IPS-NIHi11 (cell line): ENCODE measurements at places on chromosomes 13 and 19.

GRCh38 chr19:13146763-13147563, 3.2 kb downstream of the STX10 start:
- no peak for DNase-seq

GRCh38 chr13:48009284-48009683, 8.2 kb upstream of the SUCLA2 start:
- peak; percentile 6 for DNase-seq

DNA sequence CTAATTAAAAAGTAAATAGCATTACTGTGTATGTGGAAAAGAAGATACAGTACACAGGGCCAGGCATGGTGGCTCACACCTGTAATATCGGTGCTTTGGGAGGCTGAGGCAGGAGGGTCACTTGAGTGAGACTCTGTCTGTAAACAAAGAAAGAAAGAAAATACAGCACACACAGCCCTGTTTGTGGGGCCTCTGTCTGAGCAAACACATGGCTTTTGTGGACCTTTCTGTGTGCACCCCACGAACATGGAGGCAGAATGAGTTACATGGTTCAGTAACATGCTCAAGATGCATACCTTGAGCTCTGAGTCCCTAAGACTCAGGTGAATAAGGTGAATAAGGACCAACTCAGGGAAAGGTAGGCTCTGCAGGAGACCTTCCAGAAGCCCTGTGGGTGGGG, 20.0 kb upstream of the AMER2 start:
- DNase-seq, result no peak

GRCh38 chr13:44801990-44802389, 187.3 kb downstream of the NUFIP1 start:
- no peak for DNase-seq

DNA sequence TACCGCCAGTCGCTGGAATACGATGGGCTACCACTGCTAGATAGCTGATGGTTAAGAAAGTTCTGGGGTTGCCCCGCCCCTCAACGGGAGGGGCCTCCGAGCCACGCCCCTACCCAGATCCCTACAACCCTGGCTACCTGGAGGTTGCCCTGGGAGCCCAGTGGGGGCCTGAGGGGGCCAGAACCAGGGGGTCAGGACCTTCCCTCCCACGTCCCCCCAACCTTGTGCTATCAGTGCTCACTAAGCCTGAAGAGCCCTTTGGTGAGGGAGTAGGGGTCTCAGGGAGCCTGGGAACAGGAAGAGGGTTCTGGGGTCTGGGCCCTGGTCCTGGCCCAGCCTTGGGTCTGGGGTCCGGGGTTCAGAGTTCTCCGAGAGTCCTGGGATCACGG, 8.9 kb downstream of the OCEL1 start:
- peak; percentile 72 for DNase-seq

GRCh38 chr19:38233740-38234251, 9.8 kb upstream of the DPF1 start:
- DNase-seq, result peak; percentile 84

- DNase-seq, result no peak
Observed at GRCh38 chr13:105465745-105466144, 1069.7 kb downstream of the EFNB2 start.

- DNase-seq, result no peak
Observed at GRCh38 chr13:34172048-34172447, 354.1 kb downstream of the RFC3 start.

DNA sequence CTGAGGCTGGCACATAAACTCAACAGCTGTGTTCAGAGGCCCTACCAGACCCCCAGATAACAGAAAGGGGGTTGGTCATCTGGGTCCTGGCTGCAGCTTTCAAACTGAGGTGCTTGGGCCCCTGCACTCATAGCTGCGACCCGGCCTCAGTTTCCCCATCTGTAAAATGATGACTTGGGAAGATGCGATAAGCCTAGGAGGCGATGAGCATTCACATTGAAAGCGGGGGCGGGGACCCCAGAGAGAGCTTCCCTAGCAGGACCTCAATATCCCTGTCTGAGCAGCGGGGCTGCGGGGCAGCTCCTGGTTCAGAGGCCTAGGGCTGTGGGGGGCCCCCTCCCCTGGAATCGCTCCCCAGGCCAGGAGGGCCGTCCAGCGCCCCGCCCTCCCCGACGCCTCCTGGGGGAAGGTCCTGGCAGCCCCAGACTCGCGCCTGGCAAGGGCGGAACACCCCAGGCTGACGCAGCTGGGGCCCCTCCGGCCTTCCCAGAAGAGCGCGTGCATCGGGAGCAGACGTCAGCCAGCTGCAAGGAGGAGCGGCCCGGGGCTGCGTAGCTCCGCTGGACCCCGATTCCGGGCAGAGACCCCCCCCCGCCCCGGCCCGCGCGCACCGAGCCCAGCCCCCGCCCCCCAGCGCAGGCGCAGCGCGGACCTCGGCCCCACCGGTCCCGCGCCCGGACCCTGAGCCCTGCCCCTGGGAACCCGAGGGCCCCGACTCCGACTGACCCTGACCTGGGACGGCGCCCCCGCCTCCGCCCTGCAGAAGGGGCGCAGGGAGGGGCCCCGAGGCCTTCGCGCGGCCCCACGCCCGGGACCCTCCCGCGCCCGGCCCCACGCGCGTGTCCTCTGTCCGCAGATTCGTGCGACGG, 3.5 kb downstream of the FSTL3 start:
- DNase-seq, result peak; percentile 65

GRCh38 chr19:13796301-13797057, 1.2 kb downstream of the ZSWIM4 start:
- peak; percentile 70 for DNase-seq

DNA sequence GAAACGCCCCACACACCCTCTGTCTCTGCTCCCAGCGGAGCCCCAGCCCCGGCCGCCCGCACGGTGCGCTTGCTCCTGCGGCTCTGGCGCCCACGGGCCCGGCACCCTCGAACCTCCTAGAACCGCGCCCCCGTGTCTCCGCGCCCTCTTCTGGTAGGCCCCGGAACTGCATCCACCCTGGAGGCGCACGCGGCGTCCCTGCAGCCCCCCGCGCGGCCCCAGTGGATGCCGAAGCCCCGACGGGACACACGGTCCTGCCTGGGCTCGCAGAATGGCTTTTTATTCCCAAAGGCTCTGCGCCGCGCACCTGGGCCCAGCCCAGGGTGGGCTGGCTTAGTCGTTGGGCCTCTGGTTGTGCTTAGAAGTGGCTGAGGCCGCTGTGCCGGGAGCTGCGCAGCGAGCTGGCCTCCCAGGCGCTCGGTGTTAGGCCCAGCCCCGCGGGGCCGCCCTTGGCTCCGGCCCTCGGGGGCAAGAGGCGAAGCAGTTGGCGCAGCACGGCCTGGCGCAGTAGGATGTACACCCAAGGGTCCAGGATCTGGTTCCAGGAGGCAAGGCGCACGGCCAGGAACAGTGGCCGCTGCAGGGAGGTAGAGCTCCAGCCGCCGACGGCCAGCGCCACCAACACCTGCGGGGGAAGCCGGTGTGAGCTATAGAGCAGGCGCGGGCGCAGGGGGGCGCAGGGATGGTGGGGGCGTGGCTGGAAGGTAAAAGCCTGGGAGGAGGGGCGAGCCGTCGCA, 2.8 kb downstream of the PTGER1 start:
- peak; percentile 95 for DNase-seq
